ENCODE measurements at places on chromosomes 1 and 21. TPM values are rescaled to one million over a fixed set of nuclear protein-coding genes. Genes with fewer than 3 reads are reported as not detected.

- no peak for DNase-seq
Observed at GRCh38 chr1:202017749-202018467, 7.5 kb downstream of the ELF3 start.

The PI4KB gene
- total RNA-seq, result 96.6 TPM

- DNase-seq, result no peak
Observed at GRCh38 chr1:248926401-248927182, 20.6 kb downstream of the PGBD2 start.

The TBX15 gene
- total RNA-seq, result not detected

The TLCD4 gene
- 0.08 TPM for total RNA-seq

- no peak for DNase-seq
Observed at GRCh38 chr1:11654939-11655808, 497 bp downstream of the FBXO44 start.

The UBR4 gene
- total RNA-seq, result 147 TPM

- no peak for DNase-seq
Observed at GRCh38 chr1:77024500-77024899, 157.2 kb downstream of the ST6GALNAC5 start.

DNA sequence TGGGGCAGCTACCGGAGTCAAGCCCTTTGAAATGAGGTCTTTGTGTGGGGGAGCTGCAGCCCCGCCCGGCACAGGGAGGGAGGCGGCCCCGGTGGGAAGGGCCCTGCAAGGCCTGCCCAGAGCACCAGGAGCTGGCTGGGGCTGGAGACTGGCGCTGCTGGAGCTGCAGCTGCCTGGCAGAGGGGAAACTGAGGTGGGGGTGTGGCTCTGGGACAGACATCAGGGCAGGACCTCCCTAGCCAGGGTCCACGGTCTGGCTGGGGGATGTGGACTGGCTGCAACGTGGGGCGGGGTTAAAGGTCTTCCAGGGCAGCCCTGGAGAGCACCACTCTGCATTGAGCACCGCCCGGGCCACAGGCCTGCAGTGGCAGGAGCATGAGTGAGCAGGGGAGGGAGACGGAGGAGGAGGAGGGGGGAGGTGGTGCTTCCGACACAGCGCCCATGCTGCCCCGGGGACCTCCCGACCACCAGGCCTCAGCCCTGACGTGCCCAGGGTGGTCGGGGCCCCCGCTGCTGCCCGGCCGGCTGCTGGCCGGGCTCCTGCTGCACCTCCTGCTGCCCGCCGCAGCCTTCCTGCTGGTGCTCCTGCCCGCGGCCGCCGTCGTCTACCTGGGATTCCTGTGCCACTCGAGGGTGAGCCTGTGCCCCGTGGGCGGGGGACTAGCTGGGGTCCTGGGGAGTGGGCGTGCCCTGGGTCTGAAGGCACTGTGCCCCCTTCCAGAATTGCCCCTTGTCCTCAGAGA, 4.8 kb upstream of the ANKRD65 start:
- no peak for DNase-seq

- no peak for DNase-seq
Observed at GRCh38 chr1:225818229-225818628, 8.3 kb downstream of the EPHX1 start.
